ENCODE measurements at places on chromosomes 6 and 20.

GRCh38 chr6:131875647-131876046 is 67.8 kb downstream of the ENPP1 start:
- DNase-seq, result no peak

GRCh38 chr6:78942446-78942845 is 75.1 kb downstream of the IRAK1BP1 start:
- DNase-seq, result no peak

DNA sequence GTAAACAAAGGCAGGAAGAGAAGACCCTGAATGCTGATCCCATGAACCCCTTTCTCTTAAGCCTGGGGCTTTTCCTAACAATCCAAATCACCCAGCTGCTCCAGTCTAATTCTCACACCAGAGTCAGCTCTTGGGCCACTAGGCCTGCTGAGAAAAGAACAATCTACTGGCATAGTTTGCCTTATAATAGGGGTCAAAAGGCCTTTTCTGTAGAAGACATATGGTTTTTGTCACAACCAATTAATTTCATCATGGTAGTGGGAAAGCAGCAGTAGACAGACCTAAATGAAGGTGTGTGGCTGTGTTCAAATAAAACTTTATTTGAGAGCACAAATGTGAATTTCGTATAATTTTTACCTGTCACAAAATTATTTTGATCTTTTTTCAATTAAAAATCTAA is 994.7 kb upstream of the EPHA7 start:
- DNase-seq, result no peak

GRCh38 chr6:22102671-22103070 is 194.2 kb downstream of the PRL start:
- no peak for DNase-seq

DNA sequence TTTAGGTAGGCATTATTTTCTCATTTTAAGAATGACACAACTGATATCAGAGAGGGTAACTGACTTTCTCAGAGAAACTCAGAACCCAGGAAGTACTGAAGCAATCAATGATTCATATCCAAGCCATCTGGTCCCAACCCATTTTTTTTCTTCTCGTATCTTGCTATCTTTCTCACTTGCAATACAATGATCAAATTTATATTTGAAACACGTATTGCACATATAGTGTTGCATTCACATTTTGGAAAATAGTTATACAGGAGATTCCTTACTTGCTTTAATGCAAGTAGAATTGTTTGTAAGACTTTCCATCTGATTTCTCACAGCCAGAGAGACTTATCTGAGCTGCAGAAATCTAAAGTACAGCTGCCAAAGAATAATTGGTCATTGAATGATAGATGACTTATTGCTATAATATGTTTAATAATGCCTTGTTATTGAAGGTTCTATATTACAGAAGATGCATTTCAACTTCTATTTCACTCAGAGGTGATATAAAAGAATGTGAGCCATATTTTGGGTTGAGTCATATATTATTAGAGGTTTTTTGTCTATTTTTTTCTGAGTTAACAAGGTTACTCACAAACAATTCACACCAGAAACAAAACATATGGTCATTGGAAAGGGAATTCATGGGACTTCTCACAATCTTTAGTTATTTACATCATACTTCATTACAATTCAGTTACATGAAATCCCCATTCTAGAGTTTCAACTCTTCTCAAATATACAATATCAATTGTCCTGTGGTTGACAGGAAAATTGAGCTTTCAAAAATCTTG is 337.5 kb upstream of the CITED2 start:
- DNase-seq, result no peak

GRCh38 chr6:143513410-143513809 is 1.9 kb upstream of the FUCA2 start:
- no peak for DNase-seq

- no peak for DNase-seq
Measured at GRCh38 chr6:37960139-37960935, 140.8 kb downstream of the ZFAND3 start.

Measured in right hindlimb (tissue), 1 donor.